D341Med (cell line): ENCODE measurements at places on chromosomes 5 and 9.

- no peak for DNase-seq
These were observed 159.4 kb downstream of the FBN2 start for GRCh38 chr5:128378632-128379031.

DNA sequence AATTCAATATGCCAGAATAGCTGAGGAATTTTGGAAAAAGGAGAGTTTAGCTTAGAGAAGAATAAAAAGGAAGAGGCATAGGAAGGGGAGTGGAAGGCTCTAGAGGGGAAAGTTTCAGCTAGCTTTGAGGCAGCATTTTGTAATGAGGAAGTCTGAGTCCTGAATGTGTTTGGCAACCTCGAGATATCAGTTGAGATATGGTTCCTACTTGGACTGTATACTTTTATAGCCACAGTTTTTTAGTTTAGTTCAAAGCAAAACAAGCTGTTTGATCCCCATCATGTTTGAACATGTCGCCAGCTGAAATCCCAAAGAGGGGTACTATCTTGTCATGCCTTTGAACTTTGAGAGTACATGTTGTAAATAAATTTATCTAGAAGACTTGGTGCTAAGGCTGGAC, 559.0 kb upstream of the FTMT start:
- DNase-seq, result no peak

- no peak for DNase-seq
These were observed 194.2 kb downstream of the CDK5RAP2 start for GRCh38 chr9:120385606-120386389.

- no peak for DNase-seq
These were observed 196.6 kb downstream of the TTLL11 start for GRCh38 chr9:121896545-121896943.

DNA sequence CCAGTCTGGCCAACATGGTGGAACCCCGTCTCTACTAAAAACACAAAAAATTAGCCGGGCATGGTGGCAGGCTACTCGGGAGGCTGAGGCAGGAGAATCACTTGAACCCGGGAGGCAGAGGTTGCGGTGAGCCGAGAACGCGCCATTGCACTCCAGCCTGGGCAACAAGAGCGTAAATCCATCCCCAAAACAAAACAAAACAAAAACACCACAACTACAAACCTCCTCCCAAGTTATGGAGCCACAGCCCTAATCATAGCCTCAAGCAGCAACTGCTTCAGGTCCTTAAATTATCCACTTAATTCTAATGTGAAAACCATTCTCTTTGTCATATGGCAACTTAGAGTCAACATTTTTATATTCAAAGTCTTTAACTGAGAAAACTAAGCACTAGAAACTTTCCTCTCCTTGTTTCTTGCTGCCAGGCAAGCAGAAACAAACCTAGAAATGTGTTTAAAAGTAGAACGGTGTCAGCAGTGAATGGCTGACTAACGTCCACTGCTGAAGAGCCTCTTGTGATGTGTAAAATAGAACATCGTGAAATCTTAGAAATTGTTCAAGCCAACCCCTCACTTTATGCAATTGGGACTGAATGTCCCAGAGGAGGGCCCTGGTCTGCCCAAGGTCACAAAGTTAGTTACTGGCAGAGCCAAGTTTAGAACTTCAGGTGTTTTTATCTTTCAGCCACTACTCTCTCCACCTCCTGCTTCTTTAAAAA, 5.7 kb downstream of the TMEM245 start:
- DNase-seq, result no peak

DNA sequence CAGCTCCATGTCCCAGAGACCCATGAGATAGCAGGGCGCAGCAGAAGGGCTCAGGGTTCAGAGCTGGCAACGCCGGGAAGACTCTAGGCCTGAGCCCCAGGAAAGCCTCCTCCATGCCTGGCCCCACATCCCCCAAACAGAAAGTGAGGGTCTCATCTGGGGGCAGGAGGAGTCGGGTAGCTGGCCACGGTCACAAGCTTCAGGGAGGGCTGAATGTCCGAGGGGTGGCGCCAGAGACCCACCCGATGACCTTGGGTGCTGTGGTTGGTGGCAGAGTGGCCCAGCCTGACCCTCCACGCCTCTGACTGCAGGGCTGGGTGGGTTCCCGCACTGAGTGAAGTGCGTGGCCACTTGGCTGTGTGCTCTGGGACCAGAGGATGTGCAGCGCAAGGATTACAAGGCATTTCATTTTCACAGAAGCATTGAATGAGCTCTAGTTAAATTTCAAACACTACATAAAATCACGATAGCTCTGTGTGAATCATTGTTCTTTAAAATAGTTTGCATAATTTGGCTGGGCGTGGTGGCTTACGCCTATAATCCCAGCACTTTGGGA, 3.0 kb downstream of the C8G start:
- no peak for DNase-seq

- DNase-seq, result no peak
These were observed 19.7 kb downstream of the CPEB4 start for GRCh38 chr5:173907686-173908371.

DNA sequence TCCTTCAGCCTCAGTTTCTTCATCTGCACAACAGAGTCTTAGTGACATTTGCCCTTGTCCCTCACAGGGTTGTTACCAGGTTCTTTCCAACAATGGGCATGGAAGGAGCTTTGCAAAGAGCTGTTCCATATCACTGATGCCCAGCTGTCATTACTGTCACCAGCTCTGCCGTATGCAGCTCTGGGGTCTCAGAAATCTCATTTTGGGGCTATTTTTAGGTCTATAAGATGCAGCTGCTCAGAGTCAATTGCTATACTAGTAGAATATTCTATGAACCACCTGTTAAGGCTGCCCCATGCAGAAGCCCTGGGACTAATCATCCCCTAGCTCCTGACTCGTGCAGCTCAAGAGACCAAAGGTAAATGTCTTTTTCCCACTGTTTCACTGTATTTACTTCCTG, 105.1 kb upstream of the TNPO1 start:
- DNase-seq, result no peak

GRCh38 chr5:142529626-142530278, 156.1 kb downstream of the FGF1 start:
- DNase-seq, result no peak

DNA sequence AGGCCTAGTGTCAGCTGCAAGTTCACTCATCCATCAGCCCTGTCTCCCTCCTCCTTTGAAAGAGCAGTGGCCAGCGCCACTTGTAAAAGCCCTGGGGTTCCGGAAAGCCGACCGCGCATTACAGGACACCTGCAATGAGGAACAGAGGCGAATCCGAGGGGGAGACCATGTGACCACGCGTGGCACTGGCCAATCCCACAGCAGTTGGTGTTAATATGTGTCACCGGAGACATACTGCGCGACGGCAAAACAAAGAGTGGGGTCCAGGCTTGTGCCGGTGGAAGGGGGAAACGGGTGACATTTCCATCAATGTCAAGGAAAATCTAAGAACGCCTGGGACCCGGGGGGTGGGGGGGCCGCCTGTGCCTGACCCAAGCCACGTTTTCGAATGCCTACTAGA, 480.8 kb downstream of the SPATA31A7 start:
- peak; percentile 0 for DNase-seq

- DNase-seq, result no peak
These were observed 266.9 kb downstream of the ARHGAP26 start for GRCh38 chr5:143037071-143037470.

- DNase-seq, result no peak
These were observed 64.4 kb downstream of the DIRAS2 start for GRCh38 chr9:90578126-90578815.

DNA sequence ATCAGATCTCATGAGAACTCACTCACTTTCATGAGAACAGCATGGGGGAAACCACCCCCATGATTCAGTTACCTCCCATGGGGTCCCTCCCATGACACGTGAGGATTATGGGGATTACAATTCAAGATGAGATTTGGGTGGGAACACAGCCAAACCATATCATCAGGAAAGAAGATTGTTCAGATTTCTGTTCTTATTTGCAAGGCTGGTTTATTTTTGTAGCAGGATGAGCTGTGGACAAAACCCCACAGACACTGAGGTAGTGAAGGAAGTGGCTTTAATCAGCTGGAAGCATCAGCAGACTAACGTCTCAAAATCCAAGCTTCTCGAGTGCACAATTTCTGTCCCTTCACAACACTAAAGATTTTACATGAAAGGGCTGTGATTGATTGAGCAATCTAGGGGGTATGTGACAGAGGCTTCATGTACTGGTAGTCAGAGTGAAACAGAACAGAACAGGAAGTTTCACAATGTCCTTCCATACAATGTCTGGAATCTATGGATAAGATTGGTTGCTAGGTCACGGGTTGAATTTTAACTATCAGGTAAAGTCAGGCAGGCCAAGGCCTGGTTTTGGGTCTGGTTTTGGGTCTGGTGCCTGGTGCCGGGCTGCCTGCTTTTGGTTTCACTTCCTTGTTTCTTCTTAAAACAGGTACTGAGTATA, 91.3 kb upstream of the ZNF366 start:
- DNase-seq, result no peak

GRCh38 chr9:134559013-134559412, 82.6 kb upstream of the COL5A1 start:
- DNase-seq, result no peak

DNA sequence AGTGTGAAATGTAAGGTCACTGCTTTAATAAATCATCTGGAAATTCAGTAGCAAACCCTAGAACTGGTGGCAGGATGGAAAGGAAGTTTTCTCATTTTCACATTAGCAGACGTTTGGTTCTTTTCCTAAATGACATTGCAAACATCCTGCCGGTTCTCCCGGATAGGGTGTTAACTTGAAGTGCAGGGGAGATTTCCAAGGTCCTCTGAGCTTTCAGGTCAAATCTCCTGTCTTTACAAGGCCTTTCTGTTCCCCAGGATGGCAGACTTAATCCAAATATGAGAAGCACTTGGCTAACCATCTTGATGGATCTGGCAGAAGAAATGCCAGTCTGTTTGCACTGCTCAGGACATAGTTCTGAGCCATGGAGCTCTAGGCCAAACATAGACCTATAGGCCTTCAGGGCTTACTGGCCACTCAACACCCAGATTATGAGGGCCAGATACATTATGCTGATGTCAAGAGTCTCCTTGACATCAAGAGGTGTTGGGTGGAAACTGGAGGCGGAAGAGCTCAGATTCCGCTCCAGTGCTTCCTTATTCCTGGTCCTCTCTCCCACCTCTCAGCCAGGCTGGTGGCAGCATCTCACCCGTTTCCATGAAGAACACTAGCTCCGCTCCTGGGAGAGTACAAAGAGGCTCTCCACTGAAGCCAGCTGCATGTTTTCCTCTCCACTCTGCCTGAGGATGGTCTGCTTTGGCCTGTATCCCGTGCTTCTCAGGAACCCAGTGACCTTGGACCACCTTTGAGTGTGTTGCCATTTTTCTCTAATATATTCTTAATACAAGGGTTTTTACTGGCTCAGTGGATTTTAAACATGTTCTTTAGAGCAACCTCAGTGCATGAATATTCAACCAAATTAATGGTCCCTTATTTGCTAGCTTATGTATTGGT, 61.0 kb downstream of the RALGPS1 start:
- DNase-seq, result no peak

- DNase-seq, result no peak
These were observed 145.1 kb upstream of the TBCA start for GRCh38 chr5:77921094-77921768.

GRCh38 chr9:131545003-131545785, at the start of gene PRRT1B:
PRRT1B (plus strand) TSS chr9:131545523; CDS start chr9:131545616, 93 bp downstream.
- DNase-seq, result no peak

DNA sequence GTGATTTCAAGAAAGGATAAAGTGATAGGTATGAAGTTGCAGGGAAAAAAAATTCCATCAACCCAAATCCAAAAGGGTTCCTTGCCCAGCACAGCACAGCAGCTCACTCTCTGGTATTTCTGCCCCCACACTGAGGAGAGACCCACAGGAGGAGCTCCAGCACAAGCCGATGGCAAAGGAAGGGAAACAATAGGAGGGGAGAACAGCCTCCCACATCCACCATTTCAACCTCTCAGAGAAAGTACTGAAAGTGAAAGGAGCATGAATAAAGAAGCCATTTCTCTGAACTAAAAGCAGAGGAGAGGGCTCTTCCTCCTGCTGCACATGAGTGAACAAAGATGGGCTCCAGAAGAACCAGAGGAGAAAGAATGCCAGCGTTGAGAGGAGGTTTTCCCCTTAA, 54.9 kb upstream of the ZSWIM6 start:
- no peak for DNase-seq

DNA sequence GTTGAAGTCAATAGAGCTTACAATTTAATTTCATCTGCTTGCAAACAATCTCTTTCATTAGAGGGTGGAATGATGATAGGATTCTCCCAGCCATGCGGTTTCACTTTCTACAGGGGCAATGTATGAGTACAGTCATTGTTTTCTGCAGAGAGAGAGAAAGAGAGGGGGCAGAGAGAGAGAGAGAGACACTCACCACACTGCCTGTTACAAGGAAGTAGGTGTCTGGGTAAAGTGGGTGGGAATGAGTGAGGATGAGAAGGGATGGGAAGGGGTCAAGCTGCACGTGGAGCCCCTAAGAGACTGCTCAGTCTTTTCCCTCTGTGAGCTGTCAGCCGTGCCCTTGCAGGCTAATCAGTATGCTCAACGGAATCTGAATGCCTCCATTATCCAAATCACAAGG, 454.3 kb downstream of the KDM4C start:
- DNase-seq, result no peak

GRCh38 chr9:99922711-99923030, 16.2 kb downstream of the STX17 start:
- DNase-seq, result no peak

DNA sequence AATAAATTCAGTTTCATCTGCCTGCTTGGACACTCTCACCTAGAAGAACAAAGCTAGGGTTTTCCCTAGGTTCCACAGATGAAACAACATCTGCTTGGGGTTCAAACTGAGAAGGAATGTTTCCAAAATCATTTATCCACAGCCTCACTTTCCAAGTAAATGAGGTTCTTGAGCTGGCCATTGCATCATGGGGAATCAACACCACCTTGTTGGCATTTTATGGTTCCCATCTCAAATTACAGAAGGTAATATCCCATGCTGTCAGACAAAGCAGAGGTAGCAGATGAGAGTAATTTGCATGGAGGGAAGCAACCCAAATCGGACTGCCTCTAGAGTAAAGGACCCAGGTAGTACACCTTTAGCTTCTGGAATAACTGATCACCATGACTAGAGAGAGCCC, 10.5 kb upstream of the NR4A3 start:
- DNase-seq, result no peak

- DNase-seq, result no peak
These were observed 158.4 kb downstream of the COL23A1 start for GRCh38 chr5:178431782-178432165.

GRCh38 chr5:128693764-128694163, 155.7 kb upstream of the FBN2 start:
- no peak for DNase-seq

DNA sequence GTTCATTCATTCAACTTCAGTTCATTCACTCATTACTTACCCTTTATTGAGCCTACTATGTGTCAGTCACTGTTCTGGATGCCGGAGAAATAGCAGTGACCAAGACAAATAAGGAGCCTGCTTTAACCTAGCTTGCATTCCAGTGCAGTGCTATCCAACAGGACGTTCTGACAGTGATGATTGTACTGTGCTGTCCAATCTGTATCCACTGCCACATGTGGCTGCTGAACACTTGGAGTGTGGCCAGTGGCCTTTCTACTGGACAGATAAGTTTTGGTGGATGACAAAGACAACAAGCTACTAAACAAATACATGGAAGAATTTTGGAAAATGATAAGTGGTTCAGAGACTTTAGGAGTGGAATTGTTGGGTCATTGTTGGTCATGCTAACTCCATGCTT, 33.6 kb downstream of the SUB1 start:
- no peak for DNase-seq
